Stimulated activated CD8-positive, alpha-beta memory T cell treated with anti-CD3 and anti-CD28 coated beads, Interleukin-2, amount 100 ng/mL, for 48 hours (primary cell): ENCODE measurements at places on chromosomes 4 and X.

- DNase-seq: no peak
Observed at GRCh38 chr4:81665045-81665444, 193.3 kb upstream of the RASGEF1B start.

- DNase-seq: no peak
Observed at GRCh38 chr4:67452100-67452845, 93.0 kb downstream of the CENPC start.

DNA sequence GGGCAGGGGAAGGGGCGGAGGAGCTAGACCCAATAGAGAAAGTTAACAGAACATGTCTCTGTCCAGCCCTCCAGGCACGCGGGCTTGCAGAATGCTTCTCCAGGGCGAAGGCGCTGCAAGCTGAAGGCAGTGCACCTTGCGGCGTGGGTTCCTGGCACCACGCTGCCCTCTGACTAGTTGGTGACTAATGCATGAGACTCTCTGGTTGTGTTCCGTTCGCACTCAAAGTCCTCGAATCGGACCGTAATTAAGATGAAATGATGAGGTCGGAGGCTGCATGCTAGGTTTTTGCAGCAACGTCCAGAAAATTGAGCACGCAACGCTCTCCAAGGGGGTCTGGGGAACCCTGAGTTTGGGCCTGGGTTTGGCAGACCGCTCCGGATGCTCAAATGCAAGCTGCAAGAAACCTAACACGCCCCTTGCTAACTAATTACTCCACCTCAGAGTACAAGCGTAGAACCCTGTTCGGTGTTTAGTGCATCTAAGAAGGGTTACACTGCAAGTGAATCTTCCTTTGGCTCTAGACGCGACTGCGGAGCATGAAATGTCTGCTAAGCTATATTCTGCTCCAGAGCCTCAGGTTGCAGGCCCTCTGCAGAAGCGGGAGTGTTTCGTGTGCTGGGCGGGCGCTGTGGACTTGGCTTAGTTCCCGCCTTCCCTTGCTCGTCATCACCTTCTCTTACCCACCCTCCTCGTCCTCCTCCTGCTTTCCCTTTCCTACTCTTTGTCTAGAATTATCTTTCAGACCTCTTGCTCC is 57.1 kb upstream of the NKAP start:
- DNase-seq: no peak

- no peak for DNase-seq
Observed at GRCh38 chr4:131304686-131305085, 1844.4 kb upstream of the PCDH10 start.

GRCh38 chrX:101303790-101304189 is 12.7 kb upstream of the TAF7L start:
- DNase-seq: no peak

DNA sequence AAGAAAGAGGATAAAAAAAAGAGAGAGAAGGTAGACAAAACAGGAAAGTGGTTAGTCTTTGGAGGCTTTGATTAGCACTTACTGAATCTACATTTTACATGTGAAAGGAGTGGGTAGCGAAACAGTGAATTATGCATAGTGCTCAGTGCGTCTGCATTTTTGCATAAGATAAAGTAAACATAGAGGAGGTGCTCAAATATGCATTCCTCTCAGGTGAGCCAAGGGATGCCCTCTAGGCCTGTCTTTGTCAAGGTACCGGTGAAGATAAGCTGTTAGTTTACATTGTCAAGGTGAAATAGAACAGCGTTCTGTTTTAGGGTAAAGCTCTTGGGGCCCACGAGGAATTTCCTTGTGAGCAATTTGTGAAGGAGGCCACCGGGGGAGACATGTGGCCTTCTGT is 260.6 kb downstream of the TRIML1 start:
- no peak for DNase-seq

- no peak for DNase-seq
Observed at GRCh38 chr4:76637712-76638361, 202.8 kb downstream of the SHROOM3 start.

DNA sequence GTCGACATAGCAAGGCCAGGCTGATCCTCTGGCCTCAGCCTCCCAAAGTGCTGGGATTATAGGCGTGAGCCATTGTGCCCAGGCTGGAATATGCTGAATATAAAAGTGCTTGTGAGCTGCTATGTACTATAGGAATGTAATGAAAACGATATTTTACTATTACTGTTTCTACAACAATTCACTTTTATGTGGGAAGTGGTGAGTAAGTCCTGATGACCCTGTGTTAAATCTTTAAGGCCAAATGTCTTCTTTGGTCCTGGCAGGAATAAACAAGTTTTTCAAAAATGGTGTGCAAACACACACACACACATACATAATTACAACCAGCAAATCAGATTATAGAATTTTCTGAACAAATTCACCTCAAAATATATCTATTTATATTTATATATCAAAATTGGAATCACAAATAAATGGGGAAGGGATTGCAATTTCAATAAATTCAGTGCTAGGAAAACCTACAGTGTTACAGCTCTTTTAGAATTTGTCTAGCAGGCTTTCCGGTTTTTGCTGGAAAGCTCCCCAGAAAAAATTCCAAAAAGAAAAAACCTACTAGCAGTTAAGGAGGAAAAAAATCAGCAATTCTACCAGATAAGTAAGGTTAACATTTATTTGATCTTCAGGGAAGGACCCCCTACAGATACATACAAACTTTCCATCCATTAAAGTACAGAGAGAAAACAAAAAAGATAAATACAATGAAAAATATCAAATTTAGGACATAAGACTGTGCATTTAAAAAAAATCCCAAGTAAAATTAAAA is 17.9 kb downstream of the SMIM14 start:
- no peak for DNase-seq

DNA sequence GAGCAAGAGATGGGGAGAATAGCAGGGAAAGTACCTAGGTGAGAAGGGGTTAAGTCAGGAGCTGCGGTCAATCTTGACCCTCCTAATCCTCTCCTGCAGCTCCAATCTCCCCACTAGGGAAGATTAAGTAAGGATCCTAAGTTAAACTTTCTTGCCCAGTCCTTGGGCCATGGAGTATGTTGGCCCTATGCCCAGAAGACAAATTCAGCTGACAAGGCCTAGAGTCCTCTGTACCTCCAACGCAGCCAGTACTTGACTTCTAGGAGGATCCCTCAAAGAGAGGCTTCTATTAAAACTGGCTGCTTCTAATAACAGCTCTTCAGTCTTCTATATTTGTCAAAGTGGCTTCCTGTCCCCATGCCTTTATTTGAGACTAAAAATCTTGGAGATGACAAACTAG is 1.4 kb downstream of the CLDN2 start:
- no peak for DNase-seq

- DNase-seq: no peak
Observed at GRCh38 chr4:72513227-72513626, 55.8 kb downstream of the ADAMTS3 start.

DNA sequence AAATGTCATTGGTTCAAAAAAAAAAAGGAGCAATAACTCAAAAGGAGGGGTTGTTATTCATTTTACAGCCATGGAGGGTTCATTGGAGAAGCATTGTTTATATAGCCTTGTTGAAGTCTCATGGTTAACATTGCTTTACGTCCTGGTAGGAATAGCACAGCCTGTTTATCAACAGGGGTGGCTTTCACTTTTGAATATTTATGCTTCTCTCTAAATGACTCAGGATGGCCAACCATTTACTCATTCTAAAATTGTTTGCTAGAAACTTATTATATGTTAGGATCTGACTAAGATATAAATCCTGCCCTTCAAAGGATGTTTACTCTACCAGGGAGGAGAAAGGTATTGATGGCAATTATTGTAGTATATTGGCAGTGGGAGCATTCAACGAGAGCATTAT is 534.1 kb upstream of the GALNTL6 start:
- DNase-seq: no peak

DNA sequence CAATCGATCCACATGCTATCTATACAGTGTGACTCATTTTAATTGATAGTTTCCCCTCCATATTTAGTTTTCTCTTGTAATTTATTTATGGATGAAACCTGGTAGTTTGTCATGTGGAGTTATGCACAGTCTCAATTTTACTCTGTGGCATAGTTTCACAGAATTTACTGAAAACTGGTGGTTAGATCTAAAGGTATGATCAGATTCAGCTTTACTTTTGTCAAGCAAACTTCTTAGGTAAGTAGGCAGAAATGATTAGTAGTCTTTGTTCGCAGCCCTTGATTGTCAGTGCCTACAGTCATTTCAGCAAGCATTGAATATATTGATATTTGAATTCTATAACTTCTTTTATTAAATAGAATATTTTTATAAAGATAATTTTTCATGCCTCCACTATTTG is 2.5 kb downstream of the ADD1 start:
- no peak for DNase-seq

DNA sequence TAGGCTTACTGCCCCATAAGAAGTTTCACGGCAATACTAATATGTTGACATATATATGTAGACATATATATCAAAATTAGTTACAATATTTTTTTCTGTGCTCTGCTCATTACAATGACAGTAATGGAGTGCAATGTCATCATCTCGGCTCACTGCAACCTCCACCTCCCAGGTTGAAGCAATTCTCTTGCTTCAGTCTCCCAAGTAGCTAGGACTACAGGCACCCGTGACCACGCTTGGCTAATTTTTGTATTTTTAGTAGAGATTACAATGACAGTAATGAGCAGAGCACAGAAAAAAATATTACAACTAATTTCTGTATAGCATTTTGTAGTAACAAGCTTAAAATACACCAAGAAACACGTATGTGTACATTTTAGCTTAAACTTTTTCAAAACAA is 7.6 kb downstream of the EIF4E start:
- no peak for DNase-seq
